NCI-H524 (cell line): ENCODE measurements at places on chromosomes 12 and 14.

DNA sequence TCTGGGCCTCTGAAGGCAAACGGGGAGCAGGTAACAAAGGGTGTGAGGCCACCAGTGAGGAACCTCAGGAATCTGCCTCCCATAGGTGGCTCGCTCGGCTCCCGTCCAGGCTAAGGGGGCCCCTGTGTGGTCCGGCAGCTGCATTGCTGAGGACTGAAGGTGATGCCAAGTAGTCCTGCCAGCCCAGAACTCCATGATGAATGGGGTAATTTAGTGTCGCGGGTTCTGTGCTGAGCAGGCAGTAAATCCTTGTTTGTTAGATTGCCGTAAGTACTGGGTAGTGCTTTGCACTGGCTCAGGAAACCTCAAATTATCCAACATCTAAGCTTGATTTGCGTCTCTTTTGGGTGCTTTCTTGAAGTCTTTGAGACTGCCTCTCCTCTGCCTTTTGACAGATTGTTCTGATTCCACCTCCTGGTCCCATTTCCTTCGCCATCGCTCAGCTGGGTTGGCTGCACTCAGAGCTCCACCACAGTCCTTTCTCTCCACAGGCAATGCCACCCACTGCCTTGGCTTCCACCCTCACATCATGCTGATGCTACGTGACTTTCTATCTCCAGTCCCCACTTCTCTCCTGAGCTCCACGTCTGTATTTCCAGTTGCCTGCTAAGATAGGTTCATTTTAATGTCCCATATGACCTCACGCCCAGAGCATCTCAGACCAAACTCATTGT is 392.0 kb downstream of the FUT8 start:
- no peak for DNase-seq

DNA sequence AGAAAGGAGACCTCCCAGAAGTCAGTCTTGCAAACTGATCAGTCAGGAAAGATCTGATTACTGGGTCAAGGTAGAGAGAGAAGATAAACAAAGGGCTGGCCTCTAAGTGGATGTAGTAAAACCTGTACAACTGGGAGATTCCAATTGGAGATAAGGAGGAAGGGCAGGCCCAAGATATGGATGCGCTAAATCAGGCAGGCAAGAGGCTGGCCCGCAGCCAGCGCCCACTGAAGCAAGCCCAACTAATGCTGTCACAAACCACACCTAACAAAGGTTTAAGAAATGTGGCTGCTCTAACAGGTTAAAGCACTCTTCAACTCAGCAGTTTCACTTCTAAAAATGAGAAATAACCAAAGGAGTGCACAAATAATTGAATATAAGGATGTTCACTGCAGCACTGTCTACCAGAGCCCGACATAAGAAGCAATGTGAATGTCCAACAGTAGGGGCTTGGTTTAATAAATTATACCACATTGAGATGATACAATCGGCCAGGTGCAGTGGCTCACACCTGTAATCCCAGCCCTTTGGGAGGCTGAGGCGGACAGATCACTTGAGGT is 4.7 kb downstream of the GLTP start:
- DNase-seq = no peak

- DNase-seq = peak; percentile 27
Observed at GRCh38 chr12:72836194-72836593, 564.0 kb downstream of the TRHDE start.

- DNase-seq = peak; percentile 34
Observed at GRCh38 chr14:58299401-58300330, 1.3 kb downstream of the ARID4A start.

GRCh38 chr12:76202621-76203020 is 118.1 kb upstream of the NAP1L1 start:
- no peak for DNase-seq

GRCh38 chr14:96351986-96352385 is 11.2 kb downstream of the ATG2B start:
- no peak for DNase-seq

DNA sequence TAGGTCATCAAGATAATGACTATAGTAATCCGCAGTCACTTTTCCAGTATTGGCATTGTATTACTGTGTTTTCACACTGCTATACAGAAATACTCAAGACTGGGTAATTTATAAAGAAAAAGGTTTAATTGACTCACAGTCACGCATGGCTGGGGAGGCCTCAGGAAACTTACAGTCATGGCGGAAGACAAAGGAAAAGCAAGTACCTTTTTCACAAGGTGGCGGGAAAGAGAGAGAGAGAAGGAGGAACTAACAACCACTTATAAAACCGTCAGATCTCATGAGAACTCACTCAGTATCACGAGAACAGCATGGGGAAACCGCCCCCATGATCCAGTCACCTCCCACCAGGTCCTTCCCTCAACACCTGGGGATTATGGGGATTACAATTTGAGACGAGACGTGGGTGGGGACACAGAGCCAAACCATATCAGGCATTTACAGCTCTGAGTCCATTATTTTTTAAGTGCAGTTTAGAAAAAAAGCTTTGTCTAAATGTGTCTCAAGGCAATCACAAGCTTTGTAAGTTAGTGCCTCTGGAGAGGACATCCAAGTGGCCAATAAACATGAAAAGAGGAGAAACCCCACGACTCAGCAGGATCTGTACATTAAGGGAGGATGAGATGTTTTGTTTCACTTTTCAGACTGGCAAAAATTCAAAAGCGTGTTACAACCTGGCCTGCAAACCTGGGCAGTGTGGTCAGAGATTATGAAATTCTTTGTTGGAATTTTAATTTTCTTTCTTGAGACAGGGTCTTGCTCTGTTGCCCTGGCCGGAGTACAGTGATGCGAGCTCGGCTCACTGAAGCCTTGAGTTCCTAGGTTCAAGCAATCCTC is 82.0 kb downstream of the DNAH10 start:
- DNase-seq = no peak

- DNase-seq = no peak
Observed at GRCh38 chr12:78853231-78853630, 11.3 kb upstream of the SYT1 start.

DNA sequence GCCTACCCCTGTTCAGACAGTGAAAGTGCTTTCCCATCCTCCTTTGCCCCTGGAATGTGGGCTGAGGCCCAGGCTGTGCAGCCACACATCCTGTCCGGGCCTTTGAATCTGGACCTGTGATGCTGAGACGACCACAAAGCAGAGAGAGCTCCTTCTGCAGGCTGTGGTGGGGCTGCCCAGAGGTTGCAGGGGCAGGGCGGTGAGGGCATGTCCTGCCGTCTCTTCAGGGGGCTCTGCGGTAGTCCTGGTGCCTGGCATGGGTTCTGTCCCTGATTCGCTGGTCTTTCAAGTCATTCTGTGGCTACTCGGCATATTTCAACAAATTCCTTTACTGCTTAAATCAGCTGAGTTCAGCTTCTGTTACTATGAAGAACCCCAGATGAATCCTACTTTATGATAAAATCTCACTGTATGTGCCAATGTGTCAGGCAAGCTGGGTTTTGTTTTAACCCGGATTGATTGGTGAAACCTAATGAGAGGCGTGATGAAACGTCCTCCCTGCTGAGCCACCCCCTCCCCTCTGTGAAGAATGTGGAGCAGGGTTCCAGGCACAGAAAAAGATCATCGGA is 63.4 kb upstream of the DICER1 start:
- DNase-seq = no peak

DNA sequence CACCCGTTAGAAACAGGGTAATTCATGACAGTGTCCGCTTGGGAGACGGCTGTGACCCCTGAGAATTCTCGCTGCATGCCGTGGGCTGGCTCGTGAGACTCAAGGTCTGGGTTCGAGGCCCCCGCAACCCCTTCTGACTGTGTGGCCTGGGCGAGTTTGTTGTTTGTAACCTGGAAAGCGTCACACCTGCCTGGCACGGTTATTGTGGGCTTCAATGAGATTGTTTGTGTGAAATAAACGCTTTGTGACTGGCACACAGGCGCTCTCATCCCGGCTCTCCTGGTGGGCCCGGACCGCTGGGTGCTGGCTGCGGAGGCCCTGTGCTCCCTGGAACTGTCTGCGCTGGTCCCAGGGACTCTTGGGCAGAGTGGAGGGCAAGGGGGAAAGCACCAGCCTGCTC is 33.9 kb downstream of the MEG3 start:
- DNase-seq = no peak
